Renal cortex interstitium (tissue), 15 donors: ENCODE measurements at places on chromosomes 5 and 9. TPM values are rescaled to one million over a fixed set of nuclear protein-coding genes. Genes with fewer than 3 reads are reported as not detected.

The ISL1 gene
- polyA plus RNA-seq, result not detected

The NPDC1 gene
- 38.4 TPM for polyA plus RNA-seq

The TRPM6 gene
- 1.4 TPM for polyA plus RNA-seq

The GADD45G gene
- polyA plus RNA-seq, result 1.7 TPM
